ENCODE measurements at places on chromosomes 12 and 14.

DNA sequence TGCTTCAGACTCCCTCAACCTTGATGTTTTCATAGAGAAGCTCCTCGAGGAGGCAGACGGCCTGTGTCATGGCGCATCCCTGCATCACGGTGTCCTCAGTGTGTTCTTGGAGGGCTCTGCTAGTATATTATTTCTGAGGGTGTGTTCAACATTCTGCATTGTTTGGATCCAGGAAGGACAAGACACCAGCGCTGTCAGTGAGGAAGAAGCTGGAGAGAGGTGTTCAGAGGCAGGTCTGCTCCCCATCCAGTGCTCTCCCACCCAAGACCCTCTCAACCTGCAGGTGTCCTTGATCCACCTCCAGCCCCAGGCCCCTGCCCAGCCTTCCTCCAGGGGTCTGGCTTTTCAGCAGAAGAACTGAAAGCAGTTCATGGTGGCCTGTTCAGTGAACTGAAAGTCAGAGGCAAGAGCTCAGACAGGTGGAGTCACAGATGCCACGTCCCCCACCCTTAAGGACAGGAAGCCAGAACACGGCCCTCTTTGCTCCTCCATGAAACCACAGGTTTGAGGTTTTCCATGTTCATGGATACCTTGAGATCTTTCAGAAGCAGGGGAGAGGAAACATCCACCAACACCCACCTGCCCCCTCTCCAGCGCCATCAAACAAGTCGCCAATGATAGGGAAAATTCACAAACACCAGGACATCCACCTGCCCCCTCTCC is 37.4 kb downstream of the DIO3 start:
- DNase-seq, result no peak

- DNase-seq, result no peak
Observed at GRCh38 chr14:104993808-104994591, 8.4 kb downstream of the CLBA1 start.

GRCh38 chr12:20426191-20426590 is 57.9 kb downstream of the PDE3A start:
- no peak for DNase-seq

DNA sequence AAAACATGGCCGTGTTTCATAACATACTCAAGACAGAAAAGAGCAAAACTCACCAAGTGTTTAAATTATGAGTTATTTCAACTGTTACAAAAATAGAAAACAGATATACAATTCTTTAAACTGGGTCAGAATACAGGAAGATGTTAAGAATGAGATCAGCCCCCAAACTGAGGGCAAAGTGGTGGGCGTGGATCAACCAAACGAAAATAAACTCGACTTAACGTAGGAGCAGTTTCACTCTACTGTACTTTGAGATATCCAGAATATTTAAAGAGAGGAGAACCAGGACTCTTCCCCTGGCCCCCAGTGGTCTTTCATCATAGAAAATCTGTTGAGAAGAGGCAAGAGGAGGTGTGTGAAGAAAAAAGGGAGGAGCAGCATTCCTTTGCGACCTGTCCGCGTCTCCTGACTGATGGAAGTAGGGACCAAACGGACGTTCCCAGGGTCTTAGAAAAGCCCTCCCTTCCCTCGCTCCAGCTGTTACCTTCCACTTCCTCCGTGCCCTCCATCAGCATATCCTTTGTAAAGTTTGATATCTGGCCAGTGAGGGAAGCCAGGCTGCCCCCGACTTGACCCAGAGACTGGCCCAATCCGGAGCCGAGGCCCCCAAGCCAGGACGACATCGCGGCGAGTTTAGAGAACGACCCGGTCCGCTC is 668 bp downstream of the TRIP11 start:
- DNase-seq, result no peak

GRCh38 chr12:16324772-16325171 is 22.7 kb upstream of the MGST1 start:
- DNase-seq, result no peak

GRCh38 chr14:33068626-33069025 is 129.9 kb downstream of the NPAS3 start:
- DNase-seq, result no peak

DNA sequence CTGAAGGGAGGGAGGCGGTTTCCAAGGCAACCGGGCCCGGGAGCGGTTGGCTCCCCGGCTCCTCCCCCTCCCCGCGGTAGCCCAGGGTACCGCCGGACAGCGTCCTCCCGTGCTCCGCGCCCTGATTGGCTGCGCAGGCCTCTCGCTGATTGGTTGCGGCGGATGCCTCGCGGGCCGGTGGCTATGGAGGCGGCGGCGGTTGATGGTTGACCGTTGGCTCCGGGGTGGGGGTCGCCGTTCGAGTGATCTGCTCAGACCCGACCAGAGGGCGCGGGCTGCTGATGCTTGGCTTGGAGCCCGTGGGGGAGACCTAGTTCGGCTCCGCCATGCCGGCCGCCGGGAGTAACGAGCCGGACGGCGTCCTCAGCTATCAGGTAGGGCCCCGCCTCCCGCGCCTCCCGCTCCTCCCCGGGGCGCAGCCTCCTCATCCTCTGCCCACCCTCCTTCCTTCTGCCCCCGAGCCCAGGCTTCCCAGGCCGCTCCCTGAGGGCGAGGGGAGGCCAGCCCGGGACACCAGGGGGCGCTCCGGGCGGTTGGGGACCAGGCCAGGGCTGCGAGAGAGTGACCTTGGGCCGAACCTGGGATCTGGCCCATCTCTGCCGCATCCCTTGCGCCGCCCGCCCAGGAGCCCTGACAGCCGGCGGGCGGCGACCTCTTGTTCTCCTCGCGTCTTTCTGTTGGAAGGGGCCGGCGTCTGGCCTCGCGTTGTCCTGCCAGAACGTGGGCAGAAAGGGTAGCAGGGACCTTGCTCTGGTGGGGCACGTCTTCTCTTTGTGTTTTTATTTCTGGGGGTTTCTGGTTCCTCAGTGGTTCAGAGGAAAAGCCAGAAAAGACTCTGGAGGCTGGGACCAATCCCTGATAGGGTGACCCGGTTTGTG is at the start of gene SLC4A8:
SLC4A8 (plus strand) TSS at position 170 of the 878 bp plus-strand sequence; CDS start at position 327, 157 bp downstream.
- DNase-seq, result peak; percentile 30

Data from activated CD4-positive, CD25-positive, alpha-beta regulatory T cell (primary cell).